ENCODE measurements at places on chromosomes 5 and 9.

DNA sequence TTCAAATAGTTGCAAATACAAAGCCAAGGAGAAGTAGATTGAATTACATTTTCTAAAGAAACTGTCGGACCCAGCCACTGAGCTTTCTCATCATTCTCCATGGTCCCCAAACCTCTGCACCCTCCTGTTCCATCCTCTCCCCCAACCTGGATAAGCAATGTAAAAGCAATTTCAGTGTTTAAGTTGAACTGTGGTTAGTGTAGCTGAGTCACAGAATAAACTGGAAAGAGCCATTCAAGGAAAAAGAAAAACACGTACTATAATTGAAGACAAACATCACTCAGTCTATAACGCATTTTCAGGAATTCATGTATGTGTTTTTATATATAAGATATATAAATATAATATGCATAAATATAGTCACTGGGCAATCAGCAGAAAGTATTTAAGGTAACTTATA lies 54.1 kb upstream of the TMEM161B start:
- DNase-seq: no peak

DNA sequence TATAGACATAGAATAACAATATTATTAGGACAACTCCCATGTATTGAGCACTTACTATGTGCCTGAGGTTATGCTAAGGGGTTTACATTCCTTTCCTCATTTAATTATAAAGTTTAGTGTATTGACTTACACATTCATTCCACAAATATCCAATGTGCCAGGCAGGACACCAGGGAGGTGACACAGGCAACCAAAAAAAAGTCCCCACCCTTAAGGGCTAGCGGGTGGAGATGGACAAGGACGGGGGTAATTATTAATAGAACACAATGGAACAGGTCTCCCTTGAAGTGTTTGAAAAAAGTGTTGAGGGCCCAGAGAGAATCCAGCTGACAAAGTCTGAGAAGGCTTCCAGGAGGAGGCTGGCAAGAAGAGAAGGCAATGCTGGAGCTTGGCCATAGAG lies 5.7 kb downstream of the TBC1D2 start:
- no peak for DNase-seq

DNA sequence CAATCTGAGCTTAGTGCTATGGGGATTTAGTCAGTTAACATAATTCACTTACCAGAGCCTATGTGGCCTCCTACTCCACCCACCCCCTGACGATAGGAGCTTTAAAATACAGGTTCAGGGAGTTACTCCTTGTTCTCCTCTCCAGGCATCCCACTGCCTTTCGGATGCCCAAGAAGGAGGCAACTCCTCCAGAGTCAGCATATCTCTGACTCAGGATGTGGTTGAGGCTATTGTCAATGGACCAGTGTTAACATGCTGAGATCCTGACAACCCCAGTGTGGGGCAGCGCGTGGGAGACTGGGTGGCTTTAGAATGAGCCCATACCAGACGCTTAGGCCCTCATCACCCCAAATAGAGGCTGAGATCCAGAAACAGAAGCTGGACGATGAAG lies 27.4 kb downstream of the BICD2 start:
- no peak for DNase-seq

- DNase-seq: no peak
These were observed 97.7 kb downstream of the SLC1A3 start for GRCh38 chr5:36704131-36704530.

Measured in foreskin fibroblast (primary cell).